ENCODE measurements at places on chromosomes 1 and 21. TPM values are rescaled to one million over a fixed set of nuclear protein-coding genes. Genes with fewer than 3 reads are reported as not detected.

The FAM3B gene
- not detected for total RNA-seq

The PGLYRP4 gene
- not detected for total RNA-seq

The S100A7 gene
- total RNA-seq = not detected

The PTPRU gene
- 7.4 TPM for total RNA-seq

The GPR25 gene
- not detected for total RNA-seq

The CHODL gene
- total RNA-seq = 0.12 TPM

The MR1 gene
- 11.5 TPM for total RNA-seq

The PTAFR gene
- 0.09 TPM for total RNA-seq

The POU3F1 gene
- not detected for total RNA-seq

The ORC1 gene
- 8.3 TPM for total RNA-seq

The TOR1AIP1 gene
- total RNA-seq = 57.7 TPM

- no peak for DNase-seq
Measured at GRCh38 chr1:159144571-159144970, 26.8 kb upstream of the CADM3 start.

- DNase-seq = no peak
Measured at GRCh38 chr1:188611432-188611831, 1782.7 kb downstream of the PLA2G4A start.

DNA sequence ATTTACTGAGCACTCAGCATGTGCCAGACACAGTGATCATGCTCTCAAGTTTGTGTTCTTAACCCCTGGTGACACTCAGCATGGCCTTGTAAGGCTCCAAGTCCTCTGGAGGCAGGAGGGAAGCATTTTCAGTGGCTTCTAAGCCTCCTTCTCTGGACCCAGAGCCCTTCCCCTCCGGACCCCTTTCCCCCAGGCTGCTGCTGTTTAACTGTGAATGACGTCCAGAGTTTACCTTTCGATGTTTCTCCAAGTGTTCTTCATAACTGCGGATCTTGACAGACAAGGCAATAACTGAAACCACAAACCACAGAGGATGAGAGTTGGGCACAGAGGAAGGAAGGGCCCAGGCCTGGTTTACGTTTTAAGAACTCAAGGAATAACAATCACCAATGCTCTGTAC, 6.5 kb downstream of the MRPS15 start:
- no peak for DNase-seq

GRCh38 chr1:3498986-3499385, 44.5 kb downstream of the ARHGEF16 start:
- no peak for DNase-seq

DNA sequence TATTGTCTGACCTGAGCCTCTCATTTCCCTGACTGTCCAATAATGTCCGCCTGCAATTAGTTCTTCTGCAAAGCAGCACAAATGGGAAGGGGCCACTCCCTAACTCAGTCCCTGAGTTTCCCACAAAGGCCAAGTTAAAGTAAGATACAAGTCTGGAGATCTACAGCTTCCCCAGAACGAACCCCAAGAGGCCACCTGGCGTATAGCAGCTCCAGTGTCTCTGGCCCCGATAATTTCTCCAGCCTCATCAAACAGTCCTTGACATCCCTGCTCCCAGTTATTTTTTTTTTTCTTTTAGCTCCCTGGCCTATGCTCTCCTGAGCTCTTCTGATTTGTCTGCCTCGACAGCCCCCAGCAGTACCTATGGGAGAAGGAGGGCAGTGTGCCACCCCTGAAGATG, 8.1 kb upstream of the ACKR1 start:
- DNase-seq = no peak

- DNase-seq = no peak
Measured at GRCh38 chr1:55708781-55709180, 493.6 kb upstream of the USP24 start.

- DNase-seq = no peak
Measured at GRCh38 chr1:231931146-231931545, 304.6 kb downstream of the DISC1 start.

GRCh38 chr1:214377485-214377884, 96.5 kb downstream of the SMYD2 start:
- no peak for DNase-seq

- no peak for DNase-seq
Measured at GRCh38 chr1:63690966-63691700, 82.7 kb upstream of the ROR1 start.

DNA sequence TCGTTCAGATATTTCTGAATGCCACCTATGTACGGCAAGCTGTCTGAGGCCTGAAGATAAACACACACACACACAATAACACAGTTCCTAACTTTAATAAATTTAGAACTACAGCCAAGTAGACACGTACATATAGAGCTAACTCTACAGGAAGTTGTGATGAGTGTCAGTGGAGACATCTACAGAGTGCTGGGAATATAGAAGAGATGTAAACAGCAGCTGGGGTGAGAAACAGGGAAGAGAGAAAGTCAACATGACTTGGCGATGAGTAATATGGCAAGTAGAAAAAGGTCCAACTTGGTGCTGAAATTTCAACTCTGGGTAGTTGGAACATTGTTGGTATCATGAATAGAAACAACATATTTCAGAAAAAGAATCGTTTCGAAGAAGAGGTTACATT, 206.5 kb downstream of the ZP4 start:
- DNase-seq = no peak

DNA sequence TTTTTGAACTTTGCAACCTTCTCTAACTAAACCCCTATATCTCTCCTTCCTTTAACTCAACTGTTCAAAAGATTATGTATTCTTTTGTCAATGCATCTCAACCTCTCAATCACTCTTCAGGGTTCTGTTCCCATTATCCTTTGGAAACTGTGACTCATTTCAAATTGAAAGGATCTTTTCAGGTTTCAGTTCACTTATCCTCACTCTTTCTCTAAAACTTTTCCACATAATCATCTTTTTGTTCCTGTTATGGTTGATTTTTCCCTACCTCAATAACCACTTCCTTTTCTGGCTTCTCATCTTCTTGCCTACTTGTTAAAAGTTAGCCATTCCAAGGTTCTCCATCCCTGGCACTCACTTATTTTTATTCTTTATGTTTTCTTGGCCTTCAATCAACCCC, 56.2 kb upstream of the NUF2 start:
- no peak for DNase-seq

DNA sequence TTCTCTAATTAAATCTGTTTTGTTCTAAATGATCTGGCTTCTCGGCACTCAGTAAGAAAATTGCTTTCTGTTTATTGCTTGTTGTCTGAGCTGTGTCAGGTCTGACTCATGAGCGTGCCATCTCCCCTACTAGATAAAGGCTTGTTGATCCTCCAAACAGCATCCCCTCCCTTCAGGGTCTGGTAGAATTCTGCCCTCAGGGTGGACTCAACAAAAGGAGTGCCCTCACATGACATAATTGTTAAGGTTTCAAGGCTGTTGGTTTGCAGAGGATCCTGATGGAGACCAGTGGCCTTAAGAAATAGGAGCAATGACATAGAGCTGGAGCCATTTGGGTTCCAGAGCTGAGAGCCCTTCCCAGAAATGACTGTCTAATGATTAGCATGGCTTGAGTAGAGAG, 36.0 kb upstream of the ATP2B4 start:
- DNase-seq = no peak

- DNase-seq = no peak
Measured at GRCh38 chr1:39757501-39757900, 13.6 kb downstream of the OXCT2 start.

GRCh38 chr1:10007169-10007568, 10.1 kb downstream of the RBP7 start:
- no peak for DNase-seq

DNA sequence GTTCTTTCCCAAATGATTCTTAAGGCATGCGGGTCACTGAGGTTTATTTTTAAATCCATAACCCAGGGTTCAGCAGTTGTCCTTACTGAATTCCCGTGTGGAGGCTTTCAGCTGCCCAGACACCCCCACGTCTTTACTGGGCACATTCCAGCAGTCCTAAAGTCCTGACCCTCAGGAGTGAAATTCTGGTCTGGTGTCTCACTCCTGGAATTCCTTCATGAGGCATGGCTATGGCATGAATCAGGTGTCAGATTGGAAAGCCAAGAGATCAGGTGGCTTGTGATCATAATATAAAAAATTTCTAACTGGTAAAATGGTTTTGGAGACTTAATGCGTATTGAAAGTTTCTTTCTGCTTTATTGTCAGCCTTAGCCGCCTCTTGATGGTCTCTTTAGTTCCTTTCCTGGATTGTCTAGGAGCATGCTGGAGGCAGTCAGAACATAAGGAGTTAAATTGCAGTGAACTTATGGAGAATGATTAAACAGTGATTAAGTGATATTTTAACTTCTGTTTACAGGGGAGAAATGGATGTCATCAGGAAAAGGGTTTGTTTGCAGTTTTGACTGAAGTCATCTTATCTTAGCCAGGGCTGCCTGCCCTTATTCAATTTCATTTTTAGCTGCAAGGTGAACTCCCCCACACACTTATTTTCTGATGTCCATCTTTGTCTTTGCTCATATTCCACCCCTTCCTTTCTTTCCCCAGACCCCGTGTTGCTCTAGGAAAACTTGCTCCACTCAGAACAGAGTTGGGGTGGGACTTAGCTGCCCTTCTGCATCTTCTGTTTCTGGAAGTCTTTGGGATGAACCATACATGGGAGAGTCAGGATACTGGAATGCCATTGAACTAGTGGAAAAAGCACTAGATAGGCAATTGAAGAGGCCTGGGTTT, 25.7 kb upstream of the MACF1 start:
- DNase-seq = no peak

GRCh38 chr1:201955729-201956143, 433 bp downstream of the TIMM17A start:
- no peak for DNase-seq

DNA sequence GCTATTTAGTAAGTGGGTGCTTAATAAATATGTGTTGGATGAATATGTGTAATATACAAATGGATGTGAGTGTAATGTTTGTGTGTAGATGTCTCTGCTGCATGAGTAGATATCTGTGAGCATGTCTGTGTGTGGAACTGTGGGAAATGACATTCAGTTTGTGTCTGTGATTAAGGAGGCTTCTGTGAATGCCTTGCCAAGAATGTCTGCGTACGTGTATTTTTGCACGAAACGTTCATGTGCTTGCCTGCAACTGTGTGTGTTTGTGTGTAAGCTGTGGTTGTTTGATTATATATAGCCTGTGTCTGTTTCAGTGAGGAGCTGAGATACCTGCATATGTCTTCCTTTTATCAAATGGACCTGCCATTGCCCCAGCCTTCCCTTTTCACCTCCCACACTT, 13.8 kb downstream of the DMBX1 start:
- no peak for DNase-seq

DNA sequence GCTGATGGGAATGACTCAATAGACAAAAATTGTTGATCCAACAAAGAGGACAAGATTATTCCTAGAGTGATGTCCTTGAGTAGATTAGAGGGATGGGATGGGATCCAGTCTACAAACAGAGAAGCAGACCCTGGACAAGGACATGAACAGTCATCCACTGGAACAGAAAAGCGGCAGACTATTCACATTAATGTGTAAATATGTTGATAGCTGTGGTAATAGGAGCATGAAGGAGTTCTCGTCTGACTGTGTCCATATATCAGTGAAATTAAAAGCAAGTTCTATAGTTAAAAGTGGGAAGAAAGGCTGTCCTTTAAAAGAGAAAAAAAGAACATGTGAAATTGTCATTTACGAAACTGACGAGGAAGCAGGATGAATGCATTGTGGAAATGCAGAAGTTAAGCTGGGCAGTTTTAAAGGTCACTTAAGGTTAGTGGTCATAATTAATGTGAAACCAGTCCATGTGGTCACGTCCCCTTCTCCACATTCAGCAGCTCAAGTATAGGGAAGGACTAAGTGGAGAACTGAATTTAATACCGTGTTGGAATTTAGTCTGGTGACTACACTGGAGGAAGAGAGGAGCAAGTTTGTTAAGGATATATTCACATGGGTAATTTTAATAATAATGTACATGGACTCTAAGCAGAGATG, 62.1 kb downstream of the PIK3R3 start:
- DNase-seq = no peak

DNA sequence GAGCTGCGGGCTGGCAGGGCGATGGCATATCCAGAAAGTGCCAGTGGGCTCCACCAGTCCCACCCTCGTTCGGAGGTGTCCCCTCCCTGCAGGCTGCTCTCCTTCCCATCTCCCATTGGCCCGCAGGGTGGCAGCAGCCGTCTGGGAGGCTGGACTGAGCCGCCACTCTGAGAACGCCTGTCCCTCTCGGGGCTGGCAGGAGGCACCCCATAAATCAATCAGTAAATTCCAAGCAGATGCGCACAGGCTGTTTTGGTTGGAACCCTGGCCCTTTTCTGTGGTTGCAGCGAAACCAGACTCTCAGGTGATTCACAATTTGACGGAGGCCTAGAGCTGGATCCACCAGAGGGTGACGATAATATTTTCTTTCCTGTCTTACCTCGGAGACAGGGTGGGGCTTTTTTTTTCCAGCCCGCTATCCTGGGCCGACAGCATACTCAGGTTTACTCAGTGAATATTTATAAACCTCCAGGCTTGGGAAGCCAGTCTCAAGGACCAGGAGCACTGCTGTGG, 99.7 kb downstream of the GLIS1 start:
- no peak for DNase-seq

- no peak for DNase-seq
Measured at GRCh38 chr21:28464095-28464494, 528.6 kb downstream of the LTN1 start.

DNA sequence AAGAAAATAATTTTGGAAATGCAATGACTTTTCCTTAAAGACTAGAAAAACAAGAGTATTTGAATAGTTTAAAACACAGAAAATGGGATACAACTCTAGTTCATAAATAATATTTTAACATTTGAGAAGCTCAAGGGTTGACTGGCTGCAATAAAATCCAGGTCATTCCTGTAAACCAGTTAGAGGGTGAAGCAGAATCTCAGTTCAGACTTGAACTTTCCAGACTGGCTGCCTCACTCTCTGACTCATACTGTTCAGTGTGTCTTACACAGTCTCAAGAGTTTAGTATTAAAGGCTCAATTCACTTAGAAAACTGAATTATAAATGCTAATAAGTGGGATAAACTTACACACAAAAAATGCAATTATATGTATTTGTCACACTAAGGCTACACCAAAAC, 89.9 kb downstream of the RAVER2 start:
- no peak for DNase-seq

- DNase-seq = no peak
Measured at GRCh38 chr1:18719786-18720451, 89.3 kb downstream of the PAX7 start.

- no peak for DNase-seq
Measured at GRCh38 chr1:205224736-205225135, 3.0 kb upstream of the TMCC2 start.

- no peak for DNase-seq
Measured at GRCh38 chr1:244037252-244037651, 13.8 kb upstream of the ZBTB18 start.

DNA sequence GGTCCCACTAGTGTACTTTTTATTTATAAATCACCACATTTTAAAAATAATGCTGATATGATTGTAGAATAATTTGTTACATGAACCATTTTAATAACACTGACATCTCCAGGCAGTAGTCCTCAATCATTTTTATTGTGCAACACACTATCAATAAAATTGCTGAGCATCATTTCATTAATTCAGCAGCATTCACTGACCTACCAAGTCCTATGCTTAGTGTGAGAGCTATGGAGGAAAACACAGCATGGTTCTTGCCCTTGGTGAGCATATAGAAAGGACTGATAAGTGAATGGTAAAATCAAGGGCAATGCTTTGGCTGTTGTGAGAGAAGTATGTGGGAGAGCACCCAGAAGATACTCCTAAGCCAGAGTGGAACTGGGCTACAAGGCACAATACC, 119.7 kb downstream of the KCNT2 start:
- DNase-seq = no peak
